Natural killer cell treated with Interleukin-12 subunit alpha and Interleukin-12 subunit beta and Interleukin-15 and Interleukin-18, amount 100 ng/mL, for 72 hours (primary cell): ENCODE measurements at places on chromosomes 12 and 14. TPM values are rescaled to one million over a fixed set of nuclear protein-coding genes. Genes with fewer than 3 reads are reported as not detected.

DNA sequence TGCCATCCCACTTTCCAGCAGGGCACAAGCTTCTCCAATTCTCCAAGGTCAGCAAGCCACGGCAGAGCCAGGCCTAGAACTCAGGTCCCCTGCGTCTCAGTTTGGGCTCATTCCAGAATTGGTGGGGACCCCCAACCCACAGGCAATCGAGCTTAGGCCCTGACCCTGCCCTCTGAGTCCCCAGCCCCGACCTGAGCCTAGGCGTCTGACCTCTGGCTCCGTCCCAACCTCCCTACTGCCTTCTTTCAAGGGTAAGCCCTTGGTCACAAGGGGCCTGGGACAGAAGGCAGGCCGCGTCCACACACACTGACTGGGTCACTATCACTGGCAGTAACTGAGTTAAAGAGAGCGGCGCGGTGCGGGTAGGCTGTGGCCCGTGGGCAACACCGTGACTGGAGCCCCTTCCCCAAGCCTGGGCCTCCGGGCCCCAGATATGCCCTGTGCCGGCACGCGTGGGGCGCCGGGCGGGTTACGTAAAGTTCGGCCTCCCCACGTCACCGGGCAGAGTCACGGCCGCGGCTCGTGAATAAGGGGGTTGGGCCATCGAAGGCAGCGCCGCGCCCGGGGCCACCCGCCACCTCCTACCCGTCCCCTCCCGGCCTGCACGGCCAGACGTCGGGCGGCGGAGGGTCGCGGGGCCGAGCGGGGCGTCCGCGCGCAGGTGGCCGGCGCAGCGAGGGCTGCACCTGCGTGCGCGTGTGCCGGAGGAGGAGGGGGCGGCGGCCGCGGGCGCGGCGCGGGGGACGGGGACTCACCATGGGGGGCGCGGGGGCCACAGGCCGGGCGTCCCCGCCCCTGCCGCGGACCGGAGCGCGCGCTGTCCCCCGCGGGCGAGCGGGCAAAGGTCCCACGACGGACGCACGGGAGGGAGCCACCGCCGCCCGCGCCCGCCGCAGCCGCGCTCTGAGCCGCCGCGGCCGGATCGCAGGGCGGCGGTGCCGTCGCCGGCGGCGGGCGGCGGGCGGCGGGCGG is 516 bp downstream of the ANKRD9 start:
- H3K4me3 ChIP-seq = peak overlapping the region; percentile 86
- no peak overlapping the region for H3K27ac ChIP-seq
- H3K4me1 ChIP-seq = peaks cover 15% of the 10 kb centered on the region

TAMALIN gene
- 5.4 TPM for total RNA-seq

- no peaks in the 10 kb centered on the region for H3K4me1 ChIP-seq
- no peak overlapping the region for H3K27ac ChIP-seq
- H3K4me3 ChIP-seq = peak overlapping the region; percentile 36
- DNase-seq = no peak
- no peaks in the 10 kb centered on the region for H3K36me3 ChIP-seq
- H3K27me3 ChIP-seq = no peaks in the 10 kb centered on the region
These were observed 448.4 kb downstream of the MDGA2 start for GRCh38 chr14:47226877-47227520.

DNA sequence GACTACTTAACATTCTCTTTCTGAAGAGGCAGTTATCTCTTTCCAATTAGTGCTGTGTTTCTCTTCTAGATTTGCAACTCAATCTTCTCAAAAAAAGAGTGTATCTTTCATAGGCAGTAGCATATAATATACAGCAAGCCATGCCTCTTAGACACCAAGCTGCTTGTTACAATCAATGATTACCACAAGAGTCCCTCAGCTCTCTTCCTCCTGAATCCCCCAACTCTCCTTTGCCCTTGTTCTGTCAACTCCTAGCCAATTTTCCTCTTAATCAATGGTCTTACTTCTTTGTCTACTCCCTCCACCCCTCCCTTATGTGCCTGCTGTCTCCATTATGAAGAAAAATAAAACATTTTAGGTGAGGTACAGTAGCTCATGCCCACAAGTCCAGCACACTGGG is 2.6 kb downstream of the TMTC1 start:
- no peak for DNase-seq
- no peak overlapping the region for H3K4me3 ChIP-seq
- no peaks in the 10 kb centered on the region for H3K36me3 ChIP-seq

- no peak for DNase-seq
- no peaks in the 10 kb centered on the region for H3K36me3 ChIP-seq
- no peak overlapping the region for H3K27ac ChIP-seq
- H3K4me3 ChIP-seq = no peak overlapping the region
- H3K4me1 ChIP-seq = no peaks in the 10 kb centered on the region
These were observed 680.3 kb downstream of the MED13L start for GRCh38 chr12:115597157-115597712.

DNA sequence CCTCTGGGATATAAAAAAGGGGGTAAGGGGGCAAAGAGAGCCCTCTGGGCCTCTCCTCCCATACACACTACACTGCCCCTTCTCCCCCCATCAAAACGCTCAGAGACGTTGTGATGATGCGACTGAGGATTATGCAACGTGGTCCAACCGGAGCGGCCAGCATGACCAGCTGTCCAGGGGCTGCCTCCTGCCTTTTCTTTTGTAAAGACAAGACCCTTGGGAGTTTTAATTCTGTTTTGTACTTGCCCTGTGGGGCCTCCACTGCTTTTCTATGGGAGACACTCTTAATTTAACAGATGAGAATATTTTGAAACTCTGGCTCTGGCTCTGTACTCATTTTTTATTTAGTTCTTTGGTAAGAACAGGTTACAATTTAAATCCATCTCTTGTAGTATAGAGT is 7.2 kb downstream of the MBD6 start:
- H3K4me1 ChIP-seq = peaks cover 6% of the 10 kb centered on the region
- H3K27ac ChIP-seq = peak overlapping the region; percentile 35
- DNase-seq = no peak
- no peaks in the 10 kb centered on the region for H3K27me3 ChIP-seq

DNA sequence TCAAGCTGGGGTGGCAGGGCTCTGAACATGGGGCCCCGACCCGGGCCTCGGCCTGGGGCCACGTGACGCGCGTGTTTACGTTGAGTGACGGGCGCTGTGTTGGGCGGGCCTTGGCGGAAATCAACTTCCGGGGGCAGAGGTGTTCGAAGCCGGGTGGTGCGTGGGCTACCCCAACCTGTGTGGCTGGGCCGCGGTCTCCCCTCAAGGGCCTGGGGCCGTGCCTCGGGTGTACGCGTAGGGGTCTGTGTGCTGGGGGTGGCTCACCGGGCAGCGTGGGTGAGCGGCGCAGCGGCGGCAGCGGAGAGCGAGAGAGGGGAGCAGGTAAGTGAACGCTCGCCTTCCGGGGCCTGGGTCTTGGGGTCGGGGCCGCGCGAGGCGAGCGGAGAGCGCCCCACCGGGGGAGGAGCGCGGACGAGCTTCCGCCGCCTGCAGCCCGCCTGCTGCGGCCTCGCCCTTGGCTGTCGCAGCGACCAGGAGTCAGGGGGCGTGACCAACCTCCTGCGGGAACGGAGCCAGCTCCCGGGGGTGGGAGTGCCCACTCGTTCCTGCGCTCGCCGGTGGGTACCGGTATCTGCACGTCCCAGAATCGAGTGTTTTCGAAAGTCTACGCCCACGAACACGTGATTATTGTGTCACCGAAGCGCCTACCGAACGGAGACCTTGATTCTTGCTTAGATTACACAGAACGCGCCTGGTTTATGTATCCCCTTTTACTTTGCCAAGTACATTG is at the start of gene CCDC91:
TSS of gene CCDC91 (plus strand) at position 136 of the 730 bp plus-strand sequence. CDS start 66,760 bp downstream, outside the sequence.
- peaks cover 32% of the 10 kb centered on the region for H3K4me1 ChIP-seq
- H3K27ac ChIP-seq = peak within 1 kb of the TSS; percentile 95
- H3K36me3 ChIP-seq = peaks cover 22% of the 10 kb centered on the region
- H3K27me3 ChIP-seq = peaks cover 9% of the 10 kb centered on the region
- peak; percentile 90 for DNase-seq

DNA sequence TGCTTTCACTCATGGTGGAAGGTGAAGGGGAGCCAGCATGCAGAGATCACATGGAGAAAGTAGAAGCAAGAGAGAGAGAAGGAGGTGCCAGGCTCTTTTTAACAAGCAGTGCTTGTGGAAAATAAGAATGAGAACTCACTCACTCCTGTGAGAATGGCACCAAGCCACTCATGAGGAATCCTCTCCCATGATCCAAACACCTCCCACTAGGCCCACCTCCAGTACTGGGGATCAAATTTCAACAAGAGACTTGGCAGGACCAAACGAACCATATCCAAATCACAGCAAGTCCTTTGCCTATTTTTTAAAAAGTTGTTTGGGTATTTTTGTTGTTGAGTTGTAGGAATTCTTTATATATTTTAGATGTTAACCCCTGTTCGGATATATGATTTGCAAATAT is 245.9 kb upstream of the ARID2 start:
- peaks cover 5% of the 10 kb centered on the region for H3K36me3 ChIP-seq
- H3K27me3 ChIP-seq = no peaks in the 10 kb centered on the region
- no peak for DNase-seq
- no peak overlapping the region for H3K4me3 ChIP-seq
- no peak overlapping the region for H3K27ac ChIP-seq
- no peaks in the 10 kb centered on the region for H3K4me1 ChIP-seq

DNA sequence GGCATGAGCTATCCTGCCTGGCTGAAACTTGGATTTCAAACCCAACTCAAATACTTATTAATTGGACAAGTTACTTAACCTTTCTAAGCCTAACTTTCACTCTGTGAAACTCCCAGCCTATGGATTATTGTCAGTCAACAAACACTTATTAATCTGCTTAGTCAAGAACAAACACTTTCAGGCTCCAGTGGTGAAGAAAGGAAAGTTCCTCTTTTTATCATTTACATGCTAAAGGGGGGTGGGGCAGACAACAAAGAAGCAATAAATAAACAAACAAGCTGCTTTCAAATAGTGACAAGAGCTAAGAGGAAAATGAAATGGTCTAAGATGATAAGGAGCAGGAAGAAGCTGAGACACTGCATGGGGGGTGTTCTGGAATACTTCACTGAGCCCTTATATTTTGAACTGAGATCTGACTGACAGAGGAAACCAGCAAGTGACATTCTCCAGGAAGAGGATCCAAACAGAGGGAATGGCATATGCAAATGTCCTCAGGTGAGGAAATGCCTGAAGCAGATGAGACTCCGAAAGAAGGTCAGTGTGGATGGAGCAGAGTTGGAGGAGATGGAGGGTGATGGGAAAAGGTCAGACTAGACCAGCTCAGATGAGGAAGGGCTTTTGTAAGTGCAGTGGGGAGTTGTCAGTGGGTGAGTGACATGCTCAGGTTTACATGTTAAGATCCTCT is 259.6 kb downstream of the ITPR2 start:
- H3K4me1 ChIP-seq = peaks cover 20% of the 10 kb centered on the region
- DNase-seq = no peak
- H3K36me3 ChIP-seq = peaks cover 20% of the 10 kb centered on the region
- H3K4me3 ChIP-seq = no peak overlapping the region
- no peaks in the 10 kb centered on the region for H3K27me3 ChIP-seq

GRCh38 chr12:69095765-69096477 is 143.4 kb upstream of the CPSF6 start:
- DNase-seq = no peak
- no peak overlapping the region for H3K4me3 ChIP-seq
- no peaks in the 10 kb centered on the region for H3K36me3 ChIP-seq
- H3K27me3 ChIP-seq = peaks cover 25% of the 10 kb centered on the region
- H3K27ac ChIP-seq = no peak overlapping the region

GPR68 gene
- total RNA-seq = 17.4 TPM

SNRNP35 gene
- total RNA-seq = 27.3 TPM

HOXC11 gene
- not detected for total RNA-seq

MYH7 gene
- not detected for total RNA-seq

- DNase-seq = no peak
- no peaks in the 10 kb centered on the region for H3K4me1 ChIP-seq
- no peaks in the 10 kb centered on the region for H3K36me3 ChIP-seq
These were observed 155.4 kb downstream of the TMX1 start for GRCh38 chr14:51395361-51395849.

DNA sequence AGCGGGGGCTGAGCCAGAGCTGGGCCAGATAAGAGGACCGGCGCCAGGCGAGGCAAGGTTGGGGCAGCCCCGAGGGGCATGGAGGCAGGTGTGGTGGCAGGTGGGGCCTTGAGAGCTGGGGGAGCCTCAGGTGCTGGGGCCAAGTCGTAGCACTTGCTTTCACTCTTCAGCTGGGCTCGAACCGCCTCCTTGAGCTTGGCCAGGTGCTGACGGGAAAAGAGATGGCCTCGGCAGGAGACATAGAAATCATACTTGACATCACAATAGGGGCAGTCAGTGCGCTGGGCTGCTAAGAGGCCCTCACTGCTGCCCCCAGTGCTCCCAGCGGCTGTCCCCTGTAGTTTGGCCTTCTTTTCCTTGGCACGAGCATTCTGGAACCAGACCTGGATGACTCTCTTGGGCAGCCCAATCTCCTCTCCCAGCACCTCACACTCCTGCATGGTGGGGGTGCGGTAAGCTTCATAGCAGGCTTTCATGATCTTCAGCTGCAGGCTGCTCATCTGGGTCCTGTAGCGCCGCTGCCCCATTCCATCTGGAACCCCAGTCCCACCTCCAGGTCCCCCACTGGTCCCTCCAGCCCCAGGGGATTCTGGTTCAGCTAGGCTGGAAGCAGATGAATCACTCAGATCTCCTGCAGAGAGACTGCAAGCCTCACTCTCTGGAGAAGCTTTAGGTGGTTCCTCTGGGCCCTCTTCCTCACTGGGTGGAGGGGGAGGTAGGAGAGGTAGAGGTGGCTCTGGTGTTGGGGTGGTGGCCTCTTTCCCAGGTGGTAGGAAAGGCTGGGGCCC is 28.1 kb downstream of the ZFHX2 start:
- DNase-seq = no peak
- H3K27ac ChIP-seq = no peak overlapping the region
- H3K36me3 ChIP-seq = no peaks in the 10 kb centered on the region
- no peaks in the 10 kb centered on the region for H3K27me3 ChIP-seq
- H3K4me3 ChIP-seq = no peak overlapping the region
- H3K4me1 ChIP-seq = no peaks in the 10 kb centered on the region

DNA sequence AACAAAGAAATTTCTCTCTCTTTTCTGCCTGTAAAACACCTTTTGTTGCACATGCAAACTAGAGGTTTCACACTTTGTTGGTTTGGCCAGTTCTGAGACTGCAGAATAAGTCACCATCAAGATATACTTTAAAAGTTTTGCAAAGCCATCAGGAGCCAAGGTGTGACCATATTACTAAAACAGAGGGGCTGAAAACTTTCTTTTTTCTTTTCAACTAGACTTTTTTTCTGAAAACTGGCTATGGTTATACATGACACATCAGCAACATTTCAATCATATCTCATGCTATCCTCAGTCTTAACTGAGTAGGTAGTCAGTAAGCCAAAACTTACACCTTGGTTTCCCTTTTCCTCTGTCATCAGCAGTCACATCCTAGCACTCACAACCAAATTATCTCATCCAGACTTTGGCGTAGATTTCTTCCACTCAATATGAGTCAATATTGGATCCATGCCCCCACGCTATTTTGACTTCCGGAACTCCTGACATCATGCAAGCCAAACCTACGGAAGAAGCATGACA is 4.1 kb upstream of the IFNG start:
- H3K27ac ChIP-seq = peak overlapping the region; percentile 97
- H3K27me3 ChIP-seq = no peaks in the 10 kb centered on the region
- H3K36me3 ChIP-seq = peaks cover 8% of the 10 kb centered on the region
- peaks cover 48% of the 10 kb centered on the region for H3K4me1 ChIP-seq
- H3K4me3 ChIP-seq = peak overlapping the region; percentile 63
